ENCODE measurements at places on chromosomes 5 and 9.

DNA sequence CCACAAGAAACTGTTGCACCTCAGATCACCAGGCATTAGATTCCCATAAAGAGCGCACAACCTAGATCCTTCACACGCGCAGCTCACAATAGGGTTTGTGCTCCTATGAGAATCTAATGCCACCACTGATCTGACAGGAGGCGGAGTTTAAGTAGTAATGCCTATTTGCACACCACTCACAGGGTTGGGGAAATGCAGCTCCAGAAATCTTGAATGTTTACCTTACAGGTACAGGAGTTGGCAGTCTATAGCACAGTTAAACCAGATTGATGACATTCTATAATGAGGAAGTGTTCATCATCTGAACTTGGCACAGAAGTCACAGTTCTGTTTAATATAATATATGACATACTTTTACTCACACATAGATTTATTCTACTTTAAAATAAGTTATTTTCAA lies 732.2 kb upstream of the ZNF608 start:
- no peak for DNase-seq

DNA sequence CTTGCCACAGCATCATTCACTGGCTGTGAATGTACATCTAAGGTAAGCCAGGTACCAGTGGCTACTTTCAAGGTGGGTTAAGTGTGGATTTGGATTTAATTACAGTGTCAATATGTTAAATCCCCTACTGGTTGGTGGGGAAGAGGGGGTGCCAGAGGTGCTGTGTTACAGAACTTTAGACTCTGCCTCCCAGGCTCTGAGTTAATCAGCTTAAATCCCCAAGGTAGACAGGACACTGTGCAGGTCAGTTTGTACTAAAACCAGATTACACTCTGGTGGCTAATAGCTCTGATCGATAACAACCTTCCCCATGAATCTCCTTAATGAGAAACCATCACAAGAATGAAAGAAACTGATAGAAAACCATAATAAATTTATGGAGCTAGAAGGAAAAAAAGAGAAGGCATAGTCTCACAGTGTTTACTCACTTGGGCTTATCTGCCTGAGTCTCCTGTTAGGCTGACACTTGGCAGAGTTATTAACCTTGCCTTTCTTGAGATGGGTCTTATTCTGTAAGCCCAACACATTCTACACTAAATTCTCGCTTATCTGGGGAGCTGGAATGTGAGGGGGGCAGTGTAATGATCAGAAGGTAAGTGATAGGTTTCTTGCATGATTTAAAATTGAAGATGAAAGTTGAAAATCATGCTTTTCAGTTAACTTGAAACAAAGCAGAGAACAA lies 106.8 kb downstream of the LMNB1 start:
- no peak for DNase-seq

GRCh38 chr5:143886096-143886495 lies 74.1 kb downstream of the HMHB1 start:
- no peak for DNase-seq

DNA sequence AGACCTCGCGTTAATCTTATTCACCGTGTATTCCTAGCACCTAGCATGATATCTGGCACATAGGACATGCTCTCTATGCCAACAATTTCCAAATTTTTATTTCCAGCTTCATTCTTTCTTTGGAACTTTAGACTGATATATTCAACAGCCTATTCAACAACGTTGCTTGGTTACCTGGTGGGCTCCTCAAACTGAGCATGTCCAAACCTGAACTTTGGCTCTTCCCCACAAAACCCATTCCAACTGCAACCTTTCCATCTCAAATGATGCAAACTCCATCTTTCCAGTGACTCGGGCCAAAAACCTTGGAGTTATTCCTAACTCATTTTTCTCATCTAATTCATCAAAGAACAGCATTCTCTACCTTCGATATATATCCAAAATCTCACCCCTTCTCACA lies 525.2 kb downstream of the AGTPBP1 start:
- DNase-seq = no peak

GRCh38 chr5:33701251-33701650 lies 190.5 kb downstream of the ADAMTS12 start:
- no peak for DNase-seq

DNA sequence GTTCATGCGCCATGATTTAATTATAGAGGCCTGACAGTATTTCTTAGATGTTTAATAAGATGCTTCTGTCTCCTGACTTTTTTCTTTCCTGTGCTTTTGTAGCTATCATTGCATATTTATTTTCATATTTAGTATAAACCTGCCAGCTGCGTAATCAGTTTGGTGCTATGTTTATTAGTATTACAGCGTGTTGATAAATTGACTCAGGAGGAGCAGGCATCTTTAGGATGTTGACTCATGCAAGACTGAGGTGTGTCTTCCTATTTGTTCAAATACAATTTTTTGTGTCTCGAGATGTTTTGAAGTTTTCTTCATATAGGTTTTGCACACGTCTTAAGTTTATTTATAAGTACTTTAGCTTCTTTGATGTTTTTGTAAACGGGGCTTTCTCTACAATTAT lies 35.9 kb upstream of the EXOC3 start:
- no peak for DNase-seq

- DNase-seq = no peak
Observed at GRCh38 chr5:109524555-109524954, 114.8 kb upstream of the PJA2 start.

DNA sequence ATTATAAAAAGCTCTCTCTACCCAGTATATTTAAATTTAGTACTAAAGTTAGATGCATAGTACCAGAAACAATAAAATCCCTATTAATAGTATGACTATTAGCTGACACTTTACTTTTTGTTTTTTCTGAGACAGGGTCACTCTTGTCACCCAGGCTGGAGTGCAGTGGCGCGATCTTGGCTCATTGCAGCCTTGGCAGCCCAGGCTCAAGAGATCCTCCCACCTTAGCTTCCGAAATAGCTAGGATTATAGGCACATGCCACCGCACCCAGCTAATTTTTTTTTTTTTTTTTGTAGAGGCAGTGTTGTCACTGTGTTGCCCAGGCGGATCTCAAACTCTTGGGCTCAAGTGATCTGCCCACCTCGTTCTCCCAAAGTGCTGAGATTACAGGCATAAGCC lies 8.0 kb downstream of the CCNG1 start:
- no peak for DNase-seq

All from suprapubic skin (tissue), 4 donors.